ENCODE measurements at places on chromosomes 6 and 20. TPM values are rescaled to one million over a fixed set of nuclear protein-coding genes. Genes with fewer than 3 reads are reported as not detected.
A peak's percentile ranks its signal among the peaks of the same experiment; 100 is the strongest.

Gene CFAP206
- 0.53 TPM for total RNA-seq

DNA sequence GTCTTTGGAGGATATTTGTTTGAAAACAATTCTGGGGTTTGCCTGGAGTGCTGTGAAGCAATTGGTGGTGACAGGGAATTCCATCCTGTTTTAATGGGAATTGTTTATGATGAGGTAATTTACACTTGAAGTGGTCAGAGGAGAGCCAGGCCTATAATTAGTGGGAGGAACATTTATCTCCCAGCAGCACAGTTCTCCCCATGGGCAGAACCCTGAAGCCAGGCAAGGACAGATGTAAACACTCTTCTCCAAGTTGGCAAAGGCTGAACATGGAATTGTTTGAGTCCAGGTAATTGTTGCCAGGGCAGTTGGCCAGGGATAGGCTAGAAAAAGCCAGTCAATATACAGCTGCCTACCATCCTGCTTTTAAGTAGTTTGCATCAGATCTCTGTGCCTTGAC is 789.7 kb downstream of the FRK start:
- DNase-seq, result no peak

Gene STXBP5
- 12.0 TPM for total RNA-seq

Gene CLVS2
- total RNA-seq, result 1.8 TPM

- DNase-seq, result no peak
These were observed 1133.5 kb upstream of the MAP3K7 start for GRCh38 chr6:91720324-91720723.

DNA sequence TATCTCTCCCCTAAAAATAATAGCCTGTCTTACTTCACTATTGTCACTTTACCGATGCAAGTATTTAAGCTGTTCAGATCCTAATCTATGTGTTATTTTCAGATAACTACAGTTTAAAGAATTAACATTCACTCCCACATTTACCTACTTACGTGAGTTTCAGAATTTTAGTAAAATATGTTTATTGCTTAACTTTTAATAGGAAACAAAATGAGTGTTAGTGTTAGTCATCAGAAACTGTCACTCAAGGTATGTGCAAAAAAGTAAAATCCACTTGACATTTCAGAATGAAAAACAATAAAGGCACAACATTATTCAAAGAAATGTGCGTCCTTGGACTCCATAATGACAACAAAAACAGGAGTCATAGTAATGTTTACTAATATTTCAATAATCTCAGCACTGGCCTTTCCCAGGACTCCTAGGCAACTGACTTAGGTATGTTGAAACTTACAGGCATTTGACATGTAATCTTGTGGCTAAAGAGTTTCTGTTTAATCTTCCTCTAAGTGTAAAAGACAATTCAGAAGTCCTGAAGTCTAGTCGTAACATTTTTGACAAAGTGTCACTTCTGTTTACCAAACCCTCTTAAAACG is 4.5 kb downstream of the ATXN1 start:
- no peak for DNase-seq

Gene C20orf144
- not detected for total RNA-seq

Gene TBP
- 27.1 TPM for total RNA-seq

- no peak for DNase-seq
These were observed 191.0 kb downstream of the TFAP2A start for GRCh38 chr6:10223841-10224240.

DNA sequence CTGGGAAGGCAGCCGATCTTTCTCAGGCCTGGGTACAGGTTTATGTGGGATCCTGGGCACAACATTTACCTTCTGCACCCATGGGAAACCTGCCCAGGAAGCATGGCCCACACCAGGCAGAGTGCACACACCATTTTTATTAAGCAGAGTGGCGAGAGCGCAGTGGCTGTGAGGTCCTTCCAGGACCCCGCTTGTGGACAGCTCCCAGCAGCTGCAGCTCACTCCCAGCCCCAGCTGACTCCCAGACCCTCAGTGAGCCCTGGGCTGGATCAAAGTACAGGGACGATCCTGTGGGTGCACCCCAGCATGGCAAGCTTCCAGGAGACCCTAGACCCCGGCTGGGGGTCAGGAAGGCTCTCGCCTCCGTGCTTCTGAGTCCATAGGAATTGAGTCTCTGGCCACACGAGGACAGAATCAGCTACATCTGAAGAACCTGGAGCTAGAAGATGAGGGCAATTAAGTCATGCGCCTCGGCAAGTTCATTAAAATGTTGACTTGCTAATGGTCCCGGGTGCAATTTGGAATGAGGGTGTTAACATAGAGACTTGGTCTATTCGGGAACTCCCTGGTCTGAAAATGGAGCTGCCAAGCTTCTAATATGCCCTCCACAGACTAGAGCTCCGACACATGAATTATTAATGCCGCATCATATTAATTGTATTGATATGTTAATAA is 65.4 kb upstream of the SLCO4A1 start:
- DNase-seq, result peak; percentile 78

- DNase-seq, result no peak
These were observed 86.4 kb downstream of the CEBPB start for GRCh38 chr20:50277064-50277415.

GRCh38 chr6:139996253-139996834 is 621.9 kb upstream of the CITED2 start:
- DNase-seq, result peak; percentile 68

DNA sequence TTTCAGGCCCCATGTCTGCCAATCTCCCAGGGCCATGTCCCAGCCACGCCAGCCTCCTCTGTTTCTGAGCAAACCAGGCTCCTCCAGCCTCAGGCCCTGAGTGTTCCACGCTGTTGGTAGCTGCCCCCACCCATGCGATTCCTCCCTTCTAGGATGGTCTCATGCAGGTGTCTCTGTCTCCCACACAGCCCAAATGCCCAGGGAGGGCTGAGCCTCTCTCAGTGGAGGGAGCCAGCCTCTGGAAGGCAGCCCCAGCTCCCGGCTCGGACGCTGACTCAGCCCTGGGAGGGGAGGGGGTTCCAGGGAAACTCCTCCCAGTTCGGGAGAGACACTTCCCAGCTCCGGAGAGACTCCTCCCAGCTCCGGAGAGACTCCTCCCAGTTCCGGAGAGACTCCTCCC is 122.9 kb upstream of the AFDN start:
- no peak for DNase-seq

Gene DEF6
- 0.19 TPM for total RNA-seq

DNA sequence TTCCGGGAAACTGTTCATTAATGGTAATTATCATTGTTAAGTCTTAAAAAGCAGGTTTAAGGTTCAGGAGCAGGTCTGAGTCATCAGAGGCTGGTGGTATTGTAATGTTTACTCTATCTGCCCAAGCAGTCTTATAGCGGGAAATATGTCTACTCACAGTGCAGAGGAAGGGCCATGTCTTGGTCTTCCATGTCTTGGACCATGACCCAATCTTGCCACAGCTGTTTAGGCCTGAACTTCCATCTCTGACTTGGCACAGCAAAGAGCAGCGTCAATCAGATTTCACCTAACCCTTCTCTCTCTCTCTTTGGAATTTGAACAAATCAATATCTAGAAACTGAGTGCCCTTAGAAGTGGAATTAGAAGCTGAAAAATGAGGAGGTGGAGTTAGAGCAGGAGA is 25.8 kb downstream of the SLC2A12 start:
- DNase-seq, result no peak

DNA sequence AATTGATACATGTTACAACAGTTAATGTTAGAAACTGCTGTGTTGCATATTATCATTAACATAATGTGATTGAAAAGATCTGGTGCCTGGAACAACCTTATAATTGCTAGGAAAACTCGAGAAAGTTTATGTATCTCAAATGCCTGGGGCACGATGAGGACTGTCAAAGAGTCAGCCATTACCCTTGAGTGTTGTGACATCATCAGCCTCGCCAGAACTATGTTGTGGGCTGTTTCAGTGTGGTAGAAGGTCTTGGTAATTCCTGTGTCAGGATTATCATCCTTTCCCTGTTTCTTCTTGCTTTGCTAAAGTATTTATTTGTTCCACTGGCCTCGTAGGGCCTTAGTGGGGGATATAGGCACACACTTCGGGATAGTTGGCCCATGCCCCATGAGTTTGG is 185.1 kb downstream of the DTNBP1 start:
- DNase-seq, result no peak

Gene ZNF334
- total RNA-seq, result 45.9 TPM

DNA sequence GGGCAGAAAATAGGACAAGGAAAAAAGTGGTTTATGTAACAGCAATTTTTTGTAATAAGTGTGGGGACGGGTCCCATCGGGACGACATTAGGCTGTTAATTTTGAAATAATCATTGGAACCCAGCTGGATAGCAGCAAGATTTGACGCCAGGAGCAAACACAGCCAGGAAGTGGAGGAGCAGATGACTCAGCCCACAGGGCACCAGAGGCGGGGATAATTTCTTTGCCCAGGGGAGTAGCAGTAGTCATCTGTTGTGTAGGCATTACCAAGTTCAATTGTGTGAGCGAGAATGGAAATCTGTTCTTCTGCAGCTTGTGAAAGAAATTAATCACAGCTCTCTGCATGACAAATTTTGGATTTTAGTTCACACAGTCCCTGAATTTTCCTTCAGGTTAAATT is 22.6 kb upstream of the RIN2 start:
- DNase-seq, result no peak

- no peak for DNase-seq
These were observed 30.1 kb downstream of the PREP start for GRCh38 chr6:105372849-105373182.

DNA sequence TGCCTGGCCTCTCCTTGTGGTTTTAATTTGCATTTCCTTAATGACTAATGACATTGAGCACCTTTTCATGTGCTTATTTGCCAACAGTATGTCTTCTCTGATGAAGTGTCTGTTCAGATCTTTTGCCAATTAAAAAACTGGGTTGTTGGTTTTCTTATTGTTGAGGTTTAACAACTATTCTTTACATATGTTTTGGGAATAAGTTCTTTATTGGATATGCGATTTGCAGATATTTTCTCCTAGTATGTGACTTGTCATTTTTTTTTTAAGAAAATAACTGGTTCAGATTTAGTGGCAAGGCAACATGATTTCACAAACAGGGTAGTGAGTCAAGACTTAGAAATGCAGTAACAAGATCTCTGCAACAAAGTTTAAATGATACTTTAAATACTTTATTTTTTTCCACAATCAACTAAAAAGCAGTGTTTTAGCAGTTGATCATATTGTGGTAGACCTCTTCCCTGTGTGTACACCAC is 67.8 kb downstream of the TIAM2 start:
- no peak for DNase-seq

DNA sequence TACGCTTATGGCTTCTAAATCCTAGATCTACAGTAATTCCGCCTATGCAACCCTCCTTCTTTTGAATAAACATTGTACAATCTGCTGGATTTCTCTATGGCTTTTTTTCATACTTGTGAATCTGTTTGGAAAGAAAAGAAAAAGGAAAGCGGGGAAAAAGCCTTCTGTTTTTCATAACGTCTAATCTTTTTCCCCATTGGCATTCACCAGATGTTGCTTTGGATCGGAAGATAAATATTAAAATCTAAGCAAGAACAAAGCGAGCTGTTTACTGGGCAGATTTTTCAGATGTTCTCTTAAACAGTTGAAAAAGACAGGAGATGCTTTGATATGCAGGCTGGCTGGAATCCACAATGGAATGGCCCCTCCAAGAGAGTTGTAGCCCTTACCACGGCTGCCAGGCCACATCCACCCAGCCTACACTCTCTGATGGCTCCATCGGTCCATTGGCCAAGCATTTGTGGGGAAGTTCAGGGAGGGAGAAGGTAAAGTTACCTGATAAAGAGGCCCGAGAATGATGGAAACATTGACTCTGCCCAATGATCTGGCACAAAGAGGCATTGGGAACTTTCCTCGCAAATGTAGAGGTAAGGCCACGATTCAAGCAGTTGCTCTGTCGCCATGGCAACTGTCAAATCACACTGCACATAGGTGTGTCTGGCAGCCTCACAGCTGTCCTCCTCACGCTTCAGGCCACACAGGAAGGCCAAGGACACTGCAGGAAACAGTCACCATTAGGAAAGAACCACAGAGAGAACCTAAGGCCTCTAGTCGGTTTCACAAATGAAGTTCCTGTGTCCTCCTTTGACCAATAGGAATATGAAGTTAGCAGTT is 70.3 kb downstream of the PKHD1 start:
- peak; percentile 24 for DNase-seq

GRCh38 chr6:70956191-70956450 is 739 bp downstream of the B3GAT2 start:
- DNase-seq, result no peak

Gene HSD17B8
- 4.8 TPM for total RNA-seq

DNA sequence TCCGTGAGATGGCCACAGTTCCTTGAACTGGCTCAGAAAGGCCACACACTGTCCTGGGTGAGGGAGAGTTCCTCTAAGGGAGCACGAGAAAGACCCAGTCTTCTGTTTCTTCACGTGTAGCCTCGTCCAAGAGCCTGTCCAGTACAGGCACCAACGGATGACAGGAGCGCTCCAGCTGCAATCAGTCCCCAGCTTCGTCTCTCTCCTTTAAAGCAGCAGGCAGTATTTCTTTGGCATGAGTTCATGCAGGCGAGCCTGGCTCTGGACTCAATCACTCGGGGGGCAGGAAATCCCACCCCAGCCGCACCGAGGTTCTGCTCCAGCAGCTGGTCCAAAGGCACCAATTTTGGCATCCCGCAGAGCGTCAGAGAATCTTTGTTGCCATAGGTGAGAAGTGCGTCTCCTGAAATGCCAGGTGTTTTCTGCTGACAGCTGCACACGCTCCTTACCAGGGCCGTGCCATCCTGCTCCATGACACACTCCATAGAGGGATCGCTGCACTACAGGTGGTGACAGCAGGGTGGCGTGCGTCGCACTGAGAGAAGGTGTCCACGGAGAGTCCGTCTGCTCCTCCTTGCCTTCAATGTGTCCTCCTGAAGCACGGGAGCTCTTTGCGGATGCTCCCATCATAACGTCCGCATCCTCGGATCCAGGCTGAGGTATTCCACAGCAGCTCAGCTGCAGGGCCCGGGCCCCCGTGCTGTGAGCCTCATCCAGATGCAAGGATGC is 59.6 kb upstream of the AFDN start:
- no peak for DNase-seq

- DNase-seq, result no peak
These were observed 32.4 kb upstream of the CAP2 start for GRCh38 chr6:17361013-17361412.

Gene PCSK2
- 0.07 TPM for total RNA-seq

Gene AGPAT1
- total RNA-seq, result 46.9 TPM

DNA sequence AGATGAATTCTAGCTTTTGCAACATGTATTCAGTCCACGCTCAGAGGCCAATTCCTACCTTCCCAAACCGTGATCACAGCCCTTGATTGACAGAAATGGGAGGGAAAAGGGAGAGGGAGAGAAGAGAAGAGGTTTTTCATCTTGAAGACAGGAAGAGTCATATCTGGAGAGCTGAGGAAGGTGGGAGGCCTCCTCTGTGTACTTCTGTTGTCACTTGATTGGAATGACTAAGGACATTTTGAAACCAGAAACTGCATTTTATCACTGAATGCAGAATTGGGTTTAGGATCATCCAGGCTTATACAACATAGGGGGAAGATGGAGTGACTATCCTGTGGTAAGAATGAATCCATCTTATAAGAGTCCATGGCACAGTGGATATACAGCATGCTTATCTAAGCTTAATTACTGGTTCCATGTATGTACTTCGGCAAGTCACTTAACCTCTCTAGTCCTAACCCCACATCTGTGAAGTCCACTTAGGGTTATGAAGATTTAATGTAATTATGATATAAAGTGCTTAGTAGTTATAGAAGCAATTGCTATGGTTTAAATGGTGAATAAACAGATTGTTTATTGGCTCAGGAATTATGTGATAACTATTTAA is 144.0 kb downstream of the BCKDHB start:
- no peak for DNase-seq

- peak; percentile 54 for DNase-seq
These were observed 66.5 kb upstream of the PIM1 start for GRCh38 chr6:37103169-37104039.

- no peak for DNase-seq
These were observed 214.2 kb downstream of the TBC1D7 start for GRCh38 chr6:13113981-13114593.
